Esophagus squamous epithelium (tissue), 5 donors: ENCODE measurements at places on chromosomes 5 and 9. TPM values are rescaled to one million over a fixed set of nuclear protein-coding genes. Genes with fewer than 3 reads are reported as not detected.

DNA sequence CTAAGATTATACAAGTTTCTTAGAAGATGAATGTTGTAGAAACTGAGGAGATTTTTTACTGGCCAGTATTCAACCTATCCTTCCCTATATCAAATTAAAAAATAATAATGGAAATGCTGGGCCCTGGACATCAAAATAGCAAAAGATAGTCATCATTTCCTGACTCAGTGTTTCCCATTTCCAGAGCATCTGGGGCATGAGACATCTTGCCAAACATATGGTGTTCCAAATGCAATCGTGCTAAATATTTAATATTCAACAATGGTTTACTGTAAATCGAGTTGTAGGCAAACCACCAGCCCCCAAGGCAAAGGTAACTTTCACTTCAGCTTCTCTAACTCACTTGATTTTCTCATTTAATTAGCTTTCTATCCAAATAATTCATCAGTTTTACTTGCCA lies 152.9 kb downstream of the FRMD3 start:
- no peak overlapping the region for H3K4me3 ChIP-seq
- no peaks in the 10 kb centered on the region for H3K36me3 ChIP-seq
- DNase-seq: no peak
- no peak overlapping the region for H3K27ac ChIP-seq
- H3K27me3 ChIP-seq: no peaks in the 10 kb centered on the region

DNA sequence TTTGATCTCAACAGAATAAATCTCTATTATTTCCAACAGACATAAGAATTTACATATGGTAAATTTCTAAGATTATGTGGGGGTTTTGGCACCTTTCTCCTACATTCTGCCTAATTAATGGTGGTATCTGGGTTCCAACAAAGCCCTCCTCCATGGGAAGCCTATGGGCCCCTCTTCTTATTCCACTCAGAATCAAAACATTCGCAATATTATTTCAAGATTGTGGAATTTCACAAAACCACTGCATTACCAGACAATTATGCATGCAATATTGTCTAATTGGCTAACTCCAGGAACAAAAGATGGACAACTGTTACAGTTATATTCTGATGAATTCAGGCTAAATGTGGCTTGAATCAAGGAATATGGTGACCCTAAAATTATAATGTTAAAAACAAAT lies 434.0 kb downstream of the NFIB start:
- H3K27ac ChIP-seq: no peak overlapping the region
- no peaks in the 10 kb centered on the region for H3K27me3 ChIP-seq
- H3K4me1 ChIP-seq: no peaks in the 10 kb centered on the region
- no peak overlapping the region for H3K4me3 ChIP-seq
- no peaks in the 10 kb centered on the region for H3K36me3 ChIP-seq

GABRA1 gene
- not detected for total RNA-seq

DNA sequence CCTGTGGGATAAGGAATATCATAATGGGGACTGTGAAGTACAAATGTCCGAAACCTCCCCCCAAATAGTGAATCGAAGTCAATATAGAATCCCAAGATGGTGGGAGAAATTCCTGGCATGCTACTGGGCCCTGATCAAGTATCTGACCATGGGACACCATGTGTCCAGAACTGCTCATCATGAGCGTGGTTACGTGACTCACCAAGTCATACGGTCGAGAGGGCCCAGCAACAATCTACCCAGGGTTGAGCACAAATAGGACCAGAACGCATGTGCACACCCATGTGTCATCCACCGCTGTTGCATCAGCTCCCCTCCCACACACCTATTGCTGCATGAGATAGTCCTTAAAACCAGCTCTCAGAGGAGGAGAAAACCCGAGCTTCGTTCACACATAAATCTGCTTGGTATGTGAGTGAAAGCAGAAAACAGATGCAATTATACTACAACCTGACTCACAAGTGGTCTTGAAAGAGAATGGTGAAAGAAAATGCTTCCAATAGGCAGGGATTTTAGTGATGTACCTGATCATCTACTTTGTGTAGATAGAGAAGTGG lies 353.2 kb downstream of the CWC27 start:
- DNase-seq: no peak
- H3K4me1 ChIP-seq: peaks cover 13% of the 10 kb centered on the region
- no peaks in the 10 kb centered on the region for H3K36me3 ChIP-seq
- H3K27me3 ChIP-seq: no peaks in the 10 kb centered on the region

DNA sequence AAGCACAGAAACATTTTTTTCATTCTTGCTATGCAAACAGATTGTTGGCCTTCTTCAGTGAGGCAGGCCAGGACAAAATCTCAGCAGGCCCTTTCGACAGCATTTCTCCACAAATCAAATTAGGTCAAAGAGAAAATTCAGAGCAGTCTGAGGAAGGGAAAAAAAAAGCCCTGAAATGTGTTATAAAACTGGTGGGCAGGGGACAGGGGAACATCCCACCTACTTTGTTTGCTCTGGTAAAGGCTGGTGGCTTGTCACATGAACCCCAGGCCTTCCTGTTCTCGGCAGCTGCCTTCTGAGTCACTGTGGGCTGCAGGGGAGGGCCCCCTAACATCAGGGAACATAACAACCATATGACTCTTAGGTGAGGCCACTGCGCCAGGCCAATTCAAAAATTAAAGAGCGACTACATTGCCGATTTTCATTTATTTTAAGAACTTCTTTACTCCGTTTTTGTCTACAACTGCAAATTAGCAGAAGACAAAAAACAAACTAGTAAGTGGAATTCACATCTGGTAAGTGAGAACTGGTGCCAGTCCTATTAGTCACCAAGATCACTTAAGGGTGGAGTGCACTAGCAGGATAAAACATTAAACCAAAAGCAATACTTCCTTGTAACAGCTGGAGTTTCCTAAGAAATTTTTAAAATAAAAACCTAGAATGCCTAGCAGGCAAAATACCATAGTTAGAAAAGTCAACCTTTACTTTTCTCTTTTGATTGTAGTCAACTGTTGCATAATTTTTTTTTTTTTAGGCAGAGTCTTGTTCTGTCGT lies 46.2 kb upstream of the DENND4C start:
- peak; percentile 24 for DNase-seq
- H3K36me3 ChIP-seq: no peaks in the 10 kb centered on the region
- no peak overlapping the region for H3K4me3 ChIP-seq
- peak overlapping the region; percentile 85 for H3K27ac ChIP-seq

DNA sequence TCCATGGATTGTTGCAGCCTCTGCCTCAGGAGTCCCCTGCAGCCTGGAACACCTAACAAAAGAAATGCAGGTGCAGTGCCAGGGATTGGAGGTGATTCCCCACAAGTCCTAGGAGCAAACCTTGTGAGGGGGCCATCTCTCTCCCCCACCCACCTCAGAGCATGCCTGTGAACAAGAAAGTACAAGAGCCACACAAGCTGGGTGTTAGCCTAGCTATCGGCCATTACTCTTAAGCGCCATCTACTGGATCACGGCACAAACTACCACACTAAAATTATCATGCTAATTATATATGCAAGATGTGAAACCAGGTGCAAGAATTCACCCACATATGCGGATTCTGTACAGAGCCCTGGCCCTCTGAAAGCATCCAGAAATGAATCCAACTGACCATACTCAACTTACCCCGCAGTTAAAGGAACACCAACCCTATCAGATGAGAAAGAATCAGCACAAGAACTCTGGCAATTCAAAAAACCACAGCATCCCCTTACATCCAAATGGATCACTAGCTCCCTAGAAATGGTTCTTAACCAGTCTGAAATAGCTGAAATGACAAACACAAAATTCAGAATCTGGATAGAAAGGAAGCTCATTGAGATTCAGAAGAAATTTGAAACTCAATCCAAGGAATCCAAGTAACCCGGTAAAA lies 16.5 kb upstream of the PRSS3 start:
- no peaks in the 10 kb centered on the region for H3K27me3 ChIP-seq
- DNase-seq: no peak
- H3K36me3 ChIP-seq: no peaks in the 10 kb centered on the region
- H3K4me3 ChIP-seq: no peak overlapping the region
- peak overlapping the region; percentile 31 for H3K27ac ChIP-seq
- peaks cover 6% of the 10 kb centered on the region for H3K4me1 ChIP-seq

PCDHB3 gene
- 0.30 TPM for total RNA-seq

CENPH gene
- 10.4 TPM for total RNA-seq

- H3K4me3 ChIP-seq: no peak overlapping the region
- H3K4me1 ChIP-seq: peaks cover 10% of the 10 kb centered on the region
- DNase-seq: no peak
- H3K36me3 ChIP-seq: no peaks in the 10 kb centered on the region
- H3K27ac ChIP-seq: no peak overlapping the region
Observed at GRCh38 chr5:56710826-56711590, 104.3 kb upstream of the MAP3K1 start.

- DNase-seq: no peak
- no peaks in the 10 kb centered on the region for H3K4me1 ChIP-seq
- no peak overlapping the region for H3K27ac ChIP-seq
- no peak overlapping the region for H3K4me3 ChIP-seq
Observed at GRCh38 chr5:152378730-152379129, 26.3 kb downstream of the NMUR2 start.

- H3K4me1 ChIP-seq: peaks cover 23% of the 10 kb centered on the region
- peaks cover 27% of the 10 kb centered on the region for H3K27me3 ChIP-seq
- DNase-seq: no peak
- peak overlapping the region; percentile 81 for H3K27ac ChIP-seq
- no peaks in the 10 kb centered on the region for H3K36me3 ChIP-seq
Observed at GRCh38 chr9:137128158-137128861, 10.6 kb upstream of the GRIN1 start.

HRH2 gene
- total RNA-seq: 1.9 TPM

DNA sequence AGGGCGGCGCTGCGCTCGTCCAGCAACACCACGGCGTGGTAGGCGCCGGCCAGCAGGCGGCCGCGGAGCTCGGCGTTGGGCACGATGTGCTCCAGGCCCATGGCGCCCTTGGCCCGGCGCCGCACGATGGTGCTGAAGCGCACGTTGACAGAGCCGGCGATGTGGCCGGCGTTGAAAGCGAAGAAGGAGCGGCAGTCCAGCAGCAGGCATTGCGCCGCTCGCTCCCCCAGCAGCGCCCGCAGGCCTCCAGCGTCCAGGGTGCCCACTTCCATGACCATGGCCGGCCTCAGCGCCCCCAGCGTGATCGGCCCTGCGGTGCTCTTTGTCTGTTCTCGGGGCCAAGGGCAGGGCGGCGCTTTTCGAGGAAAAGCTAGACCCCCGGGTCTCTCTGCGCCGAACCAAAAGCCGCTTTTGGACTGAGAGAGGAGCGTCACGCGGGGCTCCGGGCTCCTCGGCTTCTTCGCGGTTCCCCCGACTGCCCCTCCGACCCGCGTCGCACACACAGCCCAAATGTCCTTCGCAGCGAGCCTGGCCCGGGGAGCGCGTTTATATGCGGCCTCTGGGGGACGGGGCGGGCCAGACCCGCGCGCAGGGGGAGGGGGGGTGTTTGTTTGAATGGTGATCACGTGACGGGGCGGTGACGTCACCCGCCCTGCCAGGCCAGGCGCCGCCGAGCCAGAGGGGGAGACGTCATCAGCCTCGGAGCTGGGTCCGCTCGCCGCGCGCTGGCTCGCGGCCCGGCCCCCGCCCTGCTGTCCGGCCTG lies at the start of gene DUSP1:
Gene DUSP1 (minus strand): TSS at position 521 of the 764 bp plus-strand sequence. CDS start 243 bp downstream, at position 278.
- peaks cover 33% of the 10 kb centered on the region for H3K36me3 ChIP-seq
- H3K4me1 ChIP-seq: peaks cover 35% of the 10 kb centered on the region
- H3K4me3 ChIP-seq: peak within 1 kb of the TSS; percentile 77
- H3K27ac ChIP-seq: peak within 1 kb of the TSS; percentile 100

DNA sequence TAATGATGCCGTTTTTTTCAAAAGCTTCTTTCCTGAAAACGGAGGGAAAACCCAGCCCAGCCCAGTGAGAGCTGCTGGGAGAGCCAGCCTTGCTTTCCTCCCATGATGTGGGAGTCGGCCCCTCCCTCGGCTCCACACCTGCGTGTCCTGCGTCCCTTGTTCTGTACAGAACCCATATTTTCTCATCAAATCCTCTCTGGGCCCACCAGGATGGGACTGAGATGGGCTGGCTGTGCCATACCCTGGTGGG lies 8.9 kb downstream of the FLT4 start:
- no peaks in the 10 kb centered on the region for H3K36me3 ChIP-seq
- H3K27me3 ChIP-seq: no peaks in the 10 kb centered on the region

- no peaks in the 10 kb centered on the region for H3K36me3 ChIP-seq
- H3K27ac ChIP-seq: no peak overlapping the region
- H3K4me1 ChIP-seq: no peaks in the 10 kb centered on the region
- H3K27me3 ChIP-seq: no peaks in the 10 kb centered on the region
Observed at GRCh38 chr9:32587901-32588300, 14.9 kb upstream of the NDUFB6 start.

DNA sequence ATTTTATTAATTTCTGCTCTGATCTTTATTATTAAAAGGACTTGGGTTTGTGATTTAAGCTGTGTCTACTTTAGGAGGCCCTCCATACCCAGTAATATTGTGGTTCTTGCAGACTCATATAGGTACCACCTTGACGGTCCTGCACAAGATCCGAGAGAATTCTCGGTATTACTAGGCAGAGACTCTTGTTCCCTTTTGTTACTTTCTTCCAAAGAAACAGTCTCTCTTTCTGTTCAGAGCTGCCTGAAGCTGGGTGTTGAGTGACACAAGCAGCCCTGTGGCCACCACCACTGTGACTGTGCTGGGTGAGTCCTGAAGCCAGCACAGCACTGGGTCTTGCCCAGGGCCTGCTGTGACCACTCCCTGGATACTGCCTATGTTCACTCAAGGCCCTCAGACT lies 666.6 kb downstream of the SEMA5A start:
- H3K4me3 ChIP-seq: no peak overlapping the region
- DNase-seq: no peak
- no peaks in the 10 kb centered on the region for H3K27me3 ChIP-seq
- H3K27ac ChIP-seq: no peak overlapping the region

MRPL50 gene
- 11.6 TPM for total RNA-seq

- H3K27me3 ChIP-seq: no peaks in the 10 kb centered on the region
- DNase-seq: no peak
- H3K27ac ChIP-seq: no peak overlapping the region
- peaks cover 9% of the 10 kb centered on the region for H3K4me1 ChIP-seq
- H3K4me3 ChIP-seq: no peak overlapping the region
Observed at GRCh38 chr9:129586245-129586644, 34.7 kb downstream of the C9orf50 start.

- H3K36me3 ChIP-seq: no peaks in the 10 kb centered on the region
- no peak overlapping the region for H3K4me3 ChIP-seq
- H3K27me3 ChIP-seq: no peaks in the 10 kb centered on the region
- DNase-seq: no peak
- H3K4me1 ChIP-seq: no peaks in the 10 kb centered on the region
Observed at GRCh38 chr5:149694007-149694406, 36.1 kb upstream of the PPARGC1B start.

NIPSNAP3A gene
- 34.2 TPM for total RNA-seq

CDC25C gene
- total RNA-seq: 0.80 TPM

ADGRD2 gene
- 0.35 TPM for total RNA-seq

ENG gene
- 21.4 TPM for total RNA-seq

GRCh38 chr9:130276121-130276520 lies 10.6 kb downstream of the HMCN2 start:
- H3K4me1 ChIP-seq: no peaks in the 10 kb centered on the region
- peak overlapping the region; percentile 38 for H3K27ac ChIP-seq
- no peaks in the 10 kb centered on the region for H3K36me3 ChIP-seq
- H3K27me3 ChIP-seq: no peaks in the 10 kb centered on the region
- no peak for DNase-seq

GRCh38 chr9:130785940-130786508 lies 49.0 kb upstream of the ABL1 start:
- no peaks in the 10 kb centered on the region for H3K36me3 ChIP-seq
- no peak overlapping the region for H3K27ac ChIP-seq
- no peak overlapping the region for H3K4me3 ChIP-seq
- DNase-seq: no peak

FSTL4 gene
- 1.5 TPM for total RNA-seq

C9orf50 gene
- total RNA-seq: not detected
